ENCODE measurements at places on chromosomes 3 and 15. TPM values are rescaled to one million over a fixed set of nuclear protein-coding genes. Genes with fewer than 3 reads are reported as not detected.

- H3K27me3 ChIP-seq, result no peaks in the 10 kb centered on the region
- peak; percentile 50 for DNase-seq
- peaks cover 24% of the 10 kb centered on the region for H3K4me1 ChIP-seq
- no peaks in the 10 kb centered on the region for H3K36me3 ChIP-seq
- H3K27ac ChIP-seq, result no peak overlapping the region
- H3K4me3 ChIP-seq, result no peak overlapping the region
Observed at GRCh38 chr15:42092398-42093318, 1.7 kb downstream of the PLA2G4D start.

DNA sequence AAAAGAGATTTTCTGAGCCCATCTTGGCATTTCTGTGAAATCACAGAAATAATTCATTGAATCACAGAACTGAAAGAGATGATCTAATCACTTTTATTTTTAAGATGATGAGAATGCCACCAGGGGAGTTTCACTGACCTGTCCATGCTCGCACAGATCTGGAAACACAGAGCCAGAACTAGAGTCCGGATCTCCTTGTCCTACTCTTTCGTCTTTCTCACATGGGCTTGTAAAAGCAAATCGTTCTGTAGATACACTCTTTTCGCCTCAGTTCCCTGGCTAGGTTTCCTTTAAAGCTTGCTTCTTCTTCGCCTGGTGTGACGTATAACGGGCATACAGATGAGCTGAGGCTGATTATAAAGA lies 122.5 kb upstream of the SPRED1 start:
- no peak overlapping the region for H3K27ac ChIP-seq
- DNase-seq, result no peak

GRCh38 chr3:104805508-104805907 lies 561.2 kb upstream of the ALCAM start:
- no peak overlapping the region for H3K4me3 ChIP-seq
- DNase-seq, result no peak
- no peaks in the 10 kb centered on the region for H3K36me3 ChIP-seq
- no peaks in the 10 kb centered on the region for H3K27me3 ChIP-seq
- no peak overlapping the region for H3K27ac ChIP-seq

DNA sequence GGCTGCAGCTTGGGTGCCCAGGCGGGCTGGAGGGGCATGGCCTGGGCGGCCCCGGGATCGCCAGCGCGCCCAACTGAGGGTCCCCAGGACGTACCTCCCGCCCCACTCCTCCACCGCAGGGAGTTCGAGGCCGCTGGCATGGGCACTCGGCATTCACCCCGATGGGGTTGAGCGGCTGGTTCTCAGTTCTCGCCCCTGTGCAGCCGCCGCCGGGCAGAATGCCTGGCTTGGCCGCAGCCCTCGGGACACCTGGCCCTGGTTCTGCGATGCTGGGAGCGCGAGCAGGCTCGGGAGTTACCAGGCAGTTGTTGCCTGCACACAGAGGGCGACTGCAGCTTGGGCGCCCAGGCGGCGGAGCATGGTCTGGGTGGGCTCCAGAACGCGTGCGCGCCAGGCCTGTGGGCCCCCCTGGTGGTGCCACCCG lies 121.4 kb downstream of the LMLN start:
- peaks cover 24% of the 10 kb centered on the region for H3K27me3 ChIP-seq
- H3K27ac ChIP-seq, result no peak overlapping the region
- peak overlapping the region; percentile 59 for H3K4me3 ChIP-seq
- H3K36me3 ChIP-seq, result no peaks in the 10 kb centered on the region
- no peak for DNase-seq

DNA sequence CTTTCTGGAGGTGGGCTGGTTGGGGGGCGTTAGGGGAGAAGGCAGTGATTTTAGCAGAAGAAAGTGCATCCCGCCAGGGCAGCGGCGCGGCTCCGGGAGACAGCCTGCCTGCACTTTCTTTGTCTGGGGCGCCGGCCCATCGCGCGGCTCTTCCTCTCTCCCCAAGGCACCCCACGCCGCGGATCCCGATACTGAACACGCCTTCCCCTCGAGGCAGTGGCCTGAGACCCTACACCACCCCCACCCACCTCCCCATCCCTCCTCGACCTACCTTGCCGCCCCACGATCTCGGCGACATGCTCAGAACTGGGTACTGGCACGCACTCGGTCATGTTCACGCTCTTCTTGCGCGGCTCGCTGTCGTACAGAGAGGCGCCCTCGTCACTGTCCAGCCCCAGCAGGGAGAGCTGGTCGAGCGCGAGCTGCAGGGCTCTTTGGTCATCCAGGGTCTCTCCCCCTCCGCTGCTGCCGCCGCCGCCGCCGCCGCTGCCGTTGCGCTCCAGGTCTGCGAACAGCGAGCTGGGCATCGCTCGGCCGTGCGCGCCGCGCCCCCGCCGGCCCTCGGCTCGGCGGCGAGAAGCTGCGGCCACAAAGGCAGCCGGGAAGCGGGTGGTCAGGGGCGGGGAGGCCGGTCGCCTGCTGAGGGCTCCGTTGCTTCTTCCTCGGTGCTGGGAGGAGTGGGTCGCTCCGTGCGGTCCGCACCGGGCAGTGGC lies 483 bp downstream of the MEX3B start:
- H3K27me3 ChIP-seq, result peaks cover 19% of the 10 kb centered on the region
- H3K4me3 ChIP-seq, result peak overlapping the region; percentile 36
- no peak overlapping the region for H3K27ac ChIP-seq
- H3K36me3 ChIP-seq, result no peaks in the 10 kb centered on the region
- no peak for DNase-seq

GRCh38 chr15:96362755-96363651 lies 32.5 kb downstream of the NR2F2 start:
- no peak overlapping the region for H3K27ac ChIP-seq
- H3K27me3 ChIP-seq, result no peaks in the 10 kb centered on the region
- H3K4me3 ChIP-seq, result no peak overlapping the region
- no peaks in the 10 kb centered on the region for H3K36me3 ChIP-seq
- DNase-seq, result no peak

Gene CFAP100
- not detected for total RNA-seq

Gene IL12A
- total RNA-seq, result 0.28 TPM
